ENCODE measurements at places on chromosomes 3 and 15.

- DNase-seq, result no peak
Observed at GRCh38 chr3:127221037-127221436, 28.1 kb downstream of the PRR23E start.

- peak; percentile 38 for DNase-seq
Observed at GRCh38 chr3:12139111-12139511, 19.6 kb downstream of the TIMP4 start.

GRCh38 chr3:38575279-38575843 lies 74.1 kb downstream of the SCN5A start:
- no peak for DNase-seq

GRCh38 chr15:49247556-49248110 lies 77.6 kb downstream of the GALK2 start:
- DNase-seq, result no peak

DNA sequence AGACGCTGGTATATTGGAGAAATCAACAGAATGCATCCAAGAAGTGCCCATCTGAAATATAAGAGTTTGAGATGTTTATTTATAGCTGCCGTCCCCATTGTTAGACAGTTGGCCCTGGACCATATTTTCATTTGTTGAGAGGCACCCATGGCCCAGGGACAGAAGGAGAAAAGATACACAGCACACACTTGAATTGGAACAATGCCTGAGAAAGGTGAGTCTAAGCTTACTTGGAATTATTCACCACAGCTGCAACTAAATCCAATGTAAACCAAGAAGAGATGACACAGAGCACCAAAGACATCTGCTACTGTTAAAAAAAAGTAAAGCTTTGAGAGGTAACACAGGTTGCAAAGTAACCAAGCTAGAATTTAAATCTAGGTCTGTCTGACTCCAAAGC lies 525.5 kb upstream of the NAALADL2 start:
- no peak for DNase-seq

- DNase-seq, result no peak
Observed at GRCh38 chr3:50724831-50725230, 50.1 kb downstream of the DOCK3 start.

DNA sequence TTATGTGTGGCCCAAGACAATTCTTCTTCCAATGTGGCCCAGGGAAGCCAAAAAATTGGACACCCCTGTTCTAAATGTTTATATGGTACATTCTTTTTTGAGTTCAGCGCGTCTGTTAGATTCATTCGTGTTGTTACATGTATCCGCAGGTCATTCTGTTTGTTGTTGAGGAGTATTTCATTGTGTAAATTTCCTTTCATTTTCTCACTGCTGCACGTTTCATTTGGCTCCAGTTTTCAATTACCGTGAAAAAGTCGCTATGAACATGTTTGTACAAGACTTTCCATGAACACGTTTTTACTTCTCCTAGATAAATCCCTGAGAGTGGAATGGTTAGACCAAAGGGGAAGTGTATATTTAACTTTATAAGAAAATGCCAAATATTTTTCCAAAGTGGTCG lies 7.5 kb upstream of the OPA1 start:
- DNase-seq, result no peak

- DNase-seq, result no peak
Observed at GRCh38 chr3:128849911-128850455, 29.4 kb upstream of the ACAD9 start.

DNA sequence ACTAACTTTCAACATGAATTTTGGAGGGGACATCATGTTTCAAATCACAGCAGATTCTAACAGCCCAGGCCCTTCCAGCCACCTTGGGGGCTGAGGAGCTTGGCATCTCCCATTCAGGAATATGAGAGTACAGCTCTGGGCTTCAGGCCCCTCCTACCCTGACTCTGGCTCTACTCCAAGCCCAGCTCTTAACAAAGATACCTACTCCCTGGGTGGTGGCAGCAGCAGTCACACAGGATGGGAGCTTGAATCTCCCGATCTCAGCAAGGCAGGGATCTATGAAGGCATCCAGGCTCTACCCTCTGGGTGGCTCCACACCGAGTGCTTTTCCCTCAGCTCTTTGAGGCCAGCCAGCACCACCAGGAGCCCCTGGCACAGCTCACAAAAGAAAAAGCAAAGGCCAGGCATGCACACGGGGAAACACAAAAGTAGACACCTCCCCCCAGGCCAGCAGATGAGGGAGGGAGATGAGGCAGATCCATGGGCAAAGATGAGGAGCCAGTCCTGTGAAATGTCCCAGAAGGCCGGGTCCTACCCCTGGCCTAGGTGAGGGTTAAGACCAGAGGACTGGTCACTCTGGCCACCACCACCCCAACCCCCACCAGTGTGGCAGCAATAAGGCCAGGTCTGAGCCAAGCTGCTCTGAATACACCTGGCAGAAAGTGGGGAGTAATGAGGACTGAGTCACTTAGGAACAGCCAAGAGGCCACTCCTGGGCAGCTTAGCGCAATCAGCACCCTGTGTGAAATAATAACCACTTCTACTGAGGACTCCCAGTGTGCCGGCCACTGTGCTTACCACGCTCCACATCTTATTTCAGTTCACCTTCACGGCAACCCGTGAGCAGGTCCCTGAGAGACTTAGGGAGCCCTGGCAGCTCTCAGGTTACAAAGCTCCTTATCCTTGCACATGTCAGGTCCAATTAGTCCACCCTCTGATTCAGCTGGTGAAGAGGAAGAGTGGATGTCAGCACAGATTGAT lies 24.3 kb downstream of the PLA2G4F start:
- DNase-seq, result no peak

DNA sequence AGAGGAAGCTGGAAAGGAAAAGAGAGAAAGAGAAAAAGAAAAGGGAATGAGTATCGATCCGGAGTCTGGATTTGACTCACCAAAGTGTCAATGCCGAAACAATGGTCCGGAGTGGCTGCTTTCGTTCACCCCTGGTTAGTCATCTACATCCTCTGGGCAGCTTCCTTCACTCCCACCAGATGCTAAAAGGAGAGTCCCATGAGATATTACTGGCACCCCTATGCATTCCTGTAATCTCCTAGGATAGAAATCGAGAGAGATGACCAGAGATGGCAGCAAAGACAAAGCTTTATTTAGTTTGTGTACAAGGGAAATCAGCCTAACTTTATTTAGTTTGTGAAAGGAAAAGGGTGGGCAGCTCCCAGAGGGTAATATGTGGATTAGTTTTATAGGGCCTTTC lies 622.2 kb downstream of the ZPLD1 start:
- no peak for DNase-seq

GRCh38 chr3:17195856-17196604 lies 311.3 kb downstream of the PLCL2 start:
- DNase-seq, result no peak
